Thymus (tissue), 14 donors: ENCODE measurements at places on chromosomes 13 and 19. TPM values are rescaled to one million over a fixed set of nuclear protein-coding genes. Genes with fewer than 3 reads are reported as not detected.

The PNMA8A gene
- total RNA-seq: 45.4 TPM

GRCh38 chr19:50196322-50196932, 7.0 kb upstream of the MYH14 start:
- DNase-seq: no peak

The EID2 gene
- total RNA-seq: 12.6 TPM

GRCh38 chr13:97318532-97318931, 96.4 kb downstream of the MBNL2 start:
- no peak for DNase-seq

DNA sequence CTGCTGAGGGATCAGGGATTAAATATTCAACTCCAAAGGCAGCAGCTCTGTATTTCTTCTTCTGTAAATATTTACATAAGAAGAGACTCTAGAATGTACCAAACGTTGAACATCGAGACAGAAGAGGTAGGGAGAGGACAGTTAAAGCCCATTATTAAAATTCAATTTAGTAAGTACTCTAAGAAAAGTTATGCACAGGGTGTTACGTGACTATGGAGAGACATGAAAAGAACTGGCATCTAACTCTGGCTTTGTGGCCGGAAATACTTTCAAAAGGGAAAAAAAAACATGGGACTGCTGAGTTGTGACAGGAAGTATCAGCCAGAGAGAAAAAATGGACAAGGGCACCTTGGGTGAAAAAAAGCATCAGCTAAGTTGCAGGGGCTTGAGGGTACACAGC, 36.7 kb downstream of the LNX2 start:
- DNase-seq: no peak

- no peak for DNase-seq
Measured at GRCh38 chr19:4707956-4708650, 15.5 kb downstream of the DPP9 start.

DNA sequence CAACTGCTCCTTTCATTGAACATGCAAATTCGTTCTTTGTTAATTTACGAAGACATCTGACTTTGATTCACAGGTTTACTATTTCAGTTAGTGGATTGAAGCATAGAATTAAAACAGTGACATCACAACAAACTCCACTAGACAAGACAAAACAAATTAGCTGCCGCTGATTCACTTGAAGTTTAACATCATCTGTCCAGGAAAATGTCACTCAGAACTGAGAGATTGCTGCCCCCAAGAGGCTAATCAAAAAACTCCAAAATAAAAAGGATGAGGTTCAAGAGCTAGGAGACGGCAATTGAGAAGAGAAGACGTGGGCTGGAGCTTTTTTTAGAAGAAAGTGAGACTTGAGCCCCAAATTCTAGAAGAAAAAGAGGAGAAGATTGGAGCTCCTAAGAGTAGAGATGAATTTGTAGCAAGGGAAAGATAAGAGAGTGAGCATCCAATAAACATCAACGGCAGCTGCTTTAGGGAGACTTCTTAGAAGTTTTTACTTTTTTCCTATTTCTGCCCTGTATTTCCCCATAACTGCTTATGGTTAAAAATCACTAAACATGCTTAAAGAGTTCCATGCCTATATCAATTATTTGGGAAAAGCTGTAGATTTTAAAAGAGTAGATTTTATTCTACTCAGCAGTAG, 40.8 kb upstream of the TPP2 start:
- peak; percentile 2 for DNase-seq

- DNase-seq: no peak
Measured at GRCh38 chr13:51067706-51068105, 43.4 kb downstream of the C13orf42 start.

The KLK3 gene
- total RNA-seq: 0.19 TPM

DNA sequence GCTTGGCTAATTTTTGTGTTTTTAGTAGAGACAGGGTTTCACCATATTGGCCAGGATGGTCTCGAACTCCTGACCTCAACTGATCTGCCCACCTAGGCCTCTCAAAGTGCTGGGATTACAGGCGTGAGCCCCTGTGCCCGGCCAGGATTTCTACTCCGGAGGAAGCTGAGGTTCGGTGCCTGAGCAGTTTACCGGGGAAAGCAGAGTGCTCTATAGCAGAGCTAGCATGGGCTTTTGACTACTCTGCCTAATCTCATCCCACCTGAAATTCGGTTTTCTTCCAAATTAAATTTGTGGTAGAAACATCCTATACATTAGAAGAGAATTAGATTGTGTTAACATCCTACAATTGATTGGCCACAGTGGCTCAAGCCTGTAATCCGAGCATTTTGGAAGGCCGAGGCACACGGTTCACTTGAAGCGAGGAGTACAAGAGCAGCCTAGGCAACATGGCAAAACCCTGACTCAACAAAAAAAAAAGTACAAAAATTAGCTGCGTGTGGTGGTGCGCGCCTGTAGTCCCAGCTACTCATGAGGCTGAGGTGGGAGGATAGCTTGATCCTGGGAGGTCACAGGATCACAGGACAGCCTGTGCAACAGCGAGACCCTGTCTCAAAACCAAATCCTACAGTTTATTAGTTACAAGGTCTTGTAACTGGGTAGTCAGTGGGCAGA, 1.6 kb downstream of the RPL13A start:
- no peak for DNase-seq

The YIPF2 gene
- 28.8 TPM for total RNA-seq

DNA sequence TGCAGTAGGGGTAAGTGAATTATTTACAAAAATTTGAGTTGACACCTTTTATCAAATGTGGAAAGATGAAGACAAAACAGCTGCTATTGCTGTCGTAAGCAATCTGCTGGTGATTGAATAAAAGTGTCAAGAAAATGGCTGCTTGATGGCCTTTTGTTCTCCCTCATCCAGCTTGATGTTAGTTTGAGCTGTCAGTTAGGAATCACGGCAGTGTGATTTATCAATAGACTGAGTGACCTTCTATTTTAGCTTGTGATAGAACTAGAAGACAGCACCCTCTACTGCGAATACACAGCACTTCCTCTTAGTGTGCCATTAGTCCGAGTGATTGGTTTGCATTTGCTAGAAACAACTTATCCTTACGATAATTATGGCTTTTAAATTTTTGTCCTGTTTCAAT, 76.3 kb downstream of the MZT1 start:
- no peak for DNase-seq

The ANO8 gene
- total RNA-seq: 2.2 TPM

DNA sequence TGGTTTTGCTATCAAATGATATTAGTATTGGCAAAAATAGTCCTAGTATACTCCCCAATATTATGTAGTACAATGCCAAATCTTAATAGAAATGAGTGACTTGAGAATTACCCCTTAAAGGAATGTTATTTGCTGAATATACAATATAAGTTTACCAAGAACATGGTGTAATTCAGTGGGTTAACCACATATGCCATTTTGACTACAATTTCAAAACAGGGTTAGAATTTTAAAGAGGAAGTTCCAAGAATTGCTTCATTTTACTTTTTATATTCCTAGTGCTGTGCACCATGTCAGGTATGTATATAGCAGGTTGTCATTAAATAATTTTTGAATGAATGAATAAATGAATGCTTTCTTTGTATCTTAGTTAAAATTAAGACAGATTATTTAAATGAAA, 66.3 kb downstream of the LMO7 start:
- no peak for DNase-seq

GRCh38 chr13:83804356-83804962, 77.8 kb downstream of the SLITRK1 start:
- DNase-seq: no peak

DNA sequence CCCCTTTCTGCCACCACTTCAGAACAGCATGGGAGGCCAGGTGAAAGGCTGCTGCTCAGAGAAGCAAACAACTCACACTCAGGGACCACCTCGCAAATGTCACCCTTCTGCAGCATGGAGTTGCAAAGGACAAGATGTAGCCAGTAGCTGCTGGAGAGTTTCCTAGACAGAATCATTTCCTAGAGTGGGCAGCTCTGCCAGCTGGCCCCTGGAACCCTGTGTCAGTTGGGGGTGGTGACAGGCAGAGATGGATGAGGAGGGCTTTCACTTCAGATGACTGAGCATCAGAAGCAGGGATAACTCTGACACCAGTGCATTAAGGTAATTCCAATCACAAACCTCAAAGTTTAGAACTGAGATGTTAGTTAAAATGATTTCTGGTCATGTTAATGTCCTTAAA, 34.4 kb upstream of the EPHX3 start:
- no peak for DNase-seq

The NLRP12 gene
- 0.24 TPM for total RNA-seq

The PEAK3 gene
- total RNA-seq: 0.05 TPM

GRCh38 chr13:44004878-44005277, 125.2 kb downstream of the LACC1 start:
- no peak for DNase-seq

The ZNF805 gene
- 11.1 TPM for total RNA-seq

The TNFRSF19 gene
- 8.5 TPM for total RNA-seq

- DNase-seq: no peak
Measured at GRCh38 chr13:33011828-33012470, 4.3 kb upstream of the KL start.

DNA sequence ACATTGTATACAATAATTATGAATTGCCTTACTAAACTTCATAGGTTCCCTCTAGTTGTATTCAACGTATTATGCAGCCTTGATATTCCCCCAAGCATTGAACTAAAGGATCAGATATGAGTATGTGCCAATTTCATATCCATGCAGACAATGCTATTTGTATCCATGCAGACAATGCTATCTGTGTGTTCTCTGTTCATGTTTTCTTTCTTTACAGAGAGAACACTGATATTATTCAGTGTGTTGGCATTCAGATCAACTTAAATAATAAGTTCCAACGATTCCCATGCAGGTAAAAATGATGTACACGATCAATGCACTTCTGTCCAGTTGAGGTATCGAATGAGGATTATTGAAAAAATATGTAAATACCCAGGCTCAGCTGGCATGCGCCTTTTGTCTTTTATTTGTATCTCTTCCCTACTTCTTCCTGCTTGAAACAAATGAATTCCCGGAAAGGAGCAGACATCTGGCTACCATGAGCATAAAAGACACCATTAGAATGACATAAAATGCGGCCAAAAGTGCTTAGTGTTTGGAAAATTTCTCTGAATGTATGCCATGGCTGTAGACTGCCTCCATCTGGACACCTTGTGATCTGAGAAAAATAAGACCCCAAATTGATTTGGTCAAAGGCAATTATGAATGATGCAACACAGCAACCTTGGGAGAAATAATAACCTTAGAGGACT, 731.5 kb downstream of the SLITRK1 start:
- DNase-seq: no peak

GRCh38 chr13:37587236-37587635, 11.3 kb downstream of the POSTN start:
- DNase-seq: no peak

DNA sequence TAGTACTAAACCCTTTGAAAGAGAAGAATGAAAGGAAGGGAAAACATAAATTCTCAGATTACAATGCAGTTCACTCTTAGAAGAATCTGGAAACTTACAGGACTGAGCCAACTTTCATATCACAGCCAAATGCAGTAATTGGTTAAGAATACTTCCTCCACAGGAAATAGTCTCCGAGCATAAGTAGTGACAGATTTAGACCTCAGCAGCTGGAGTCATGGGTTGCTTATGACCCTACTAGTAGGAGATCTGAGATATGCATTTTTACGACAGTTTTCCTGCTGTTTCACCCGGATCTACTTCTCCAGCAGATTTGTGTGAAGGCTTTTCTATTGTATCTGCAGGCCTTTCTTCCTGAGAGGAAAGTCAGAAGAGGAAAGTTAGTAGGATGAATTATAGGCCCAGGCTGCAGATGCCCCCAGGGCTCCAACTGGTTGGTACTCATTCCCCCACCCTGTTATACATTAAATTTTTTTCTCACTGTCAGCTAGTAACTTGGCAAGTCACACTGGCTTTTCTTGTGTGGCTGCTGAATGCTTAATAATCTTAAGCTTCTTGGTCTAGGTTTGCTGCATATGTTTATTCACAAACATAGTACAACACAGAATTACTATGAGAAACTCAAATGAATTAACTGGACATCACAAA, 1241.5 kb upstream of the MIR17HG start:
- no peak for DNase-seq

- DNase-seq: no peak
Measured at GRCh38 chr13:112510002-112510780, 77.8 kb downstream of the TUBGCP3 start.

The SPTBN4 gene
- 0.24 TPM for total RNA-seq

DNA sequence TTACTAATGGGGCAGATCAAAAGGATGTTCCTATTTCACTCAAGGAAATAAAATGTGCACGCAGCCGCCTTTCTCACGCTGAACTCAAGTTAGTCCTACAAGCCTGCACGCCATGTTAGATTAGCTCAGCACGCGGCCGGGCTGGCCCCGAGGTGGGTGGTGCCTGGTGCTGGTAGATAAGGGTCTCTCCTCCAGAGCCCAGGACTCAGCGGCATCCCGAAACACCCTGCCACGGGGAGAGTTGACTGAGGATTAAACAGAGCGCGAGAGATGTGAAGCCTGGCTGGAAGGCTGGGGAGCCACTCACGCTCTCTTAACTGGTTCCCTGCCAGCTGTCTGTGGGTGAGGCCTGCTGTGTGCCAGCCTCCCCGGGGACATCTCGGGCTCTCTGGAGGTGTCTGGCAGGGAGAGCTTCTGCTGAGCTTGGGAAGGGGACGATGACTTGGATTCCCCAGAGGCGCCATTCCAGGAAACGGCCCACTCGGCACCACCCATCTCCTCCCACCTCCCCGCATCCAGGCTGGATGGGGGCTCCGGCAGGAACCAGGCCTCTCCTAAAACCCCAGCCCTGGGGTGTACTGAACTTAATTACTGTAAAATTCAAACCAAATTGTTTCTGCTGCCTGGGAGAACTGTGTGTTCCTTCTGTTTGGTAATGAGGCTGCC, 122.2 kb downstream of the KDM4B start:
- no peak for DNase-seq

GRCh38 chr13:32887617-32888016, 128.6 kb upstream of the KL start:
- DNase-seq: no peak

DNA sequence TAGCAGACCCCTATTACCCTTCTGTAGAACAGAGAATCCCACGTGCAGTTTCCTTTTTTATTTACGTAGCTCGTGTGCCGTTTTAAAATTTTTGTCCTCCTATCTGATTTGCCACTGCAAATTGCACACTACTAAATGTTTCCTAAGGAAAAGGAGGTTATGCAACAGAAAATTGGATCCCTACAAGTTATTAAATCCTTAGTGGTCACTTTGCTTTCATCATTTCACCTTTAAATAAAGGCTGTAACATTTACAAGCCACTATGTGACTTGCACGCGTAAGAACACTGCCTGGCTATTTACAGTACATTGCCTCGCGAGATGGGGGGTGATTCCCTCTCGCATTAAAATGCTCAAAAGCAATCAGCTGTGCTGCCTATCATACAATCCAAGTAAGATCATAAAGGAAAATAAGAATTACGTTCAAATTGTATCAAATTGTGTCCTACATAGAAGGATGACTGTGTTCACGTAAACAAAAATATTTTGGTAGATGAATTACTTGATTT, 525.6 kb downstream of the SUCLA2 start:
- no peak for DNase-seq

- DNase-seq: no peak
Measured at GRCh38 chr19:11138601-11139300, 16.8 kb downstream of the SPC24 start.

- no peak for DNase-seq
Measured at GRCh38 chr13:107516517-107516916, 698.8 kb downstream of the LIG4 start.
